ENCODE measurements at places on chromosomes 12 and 14.

DNA sequence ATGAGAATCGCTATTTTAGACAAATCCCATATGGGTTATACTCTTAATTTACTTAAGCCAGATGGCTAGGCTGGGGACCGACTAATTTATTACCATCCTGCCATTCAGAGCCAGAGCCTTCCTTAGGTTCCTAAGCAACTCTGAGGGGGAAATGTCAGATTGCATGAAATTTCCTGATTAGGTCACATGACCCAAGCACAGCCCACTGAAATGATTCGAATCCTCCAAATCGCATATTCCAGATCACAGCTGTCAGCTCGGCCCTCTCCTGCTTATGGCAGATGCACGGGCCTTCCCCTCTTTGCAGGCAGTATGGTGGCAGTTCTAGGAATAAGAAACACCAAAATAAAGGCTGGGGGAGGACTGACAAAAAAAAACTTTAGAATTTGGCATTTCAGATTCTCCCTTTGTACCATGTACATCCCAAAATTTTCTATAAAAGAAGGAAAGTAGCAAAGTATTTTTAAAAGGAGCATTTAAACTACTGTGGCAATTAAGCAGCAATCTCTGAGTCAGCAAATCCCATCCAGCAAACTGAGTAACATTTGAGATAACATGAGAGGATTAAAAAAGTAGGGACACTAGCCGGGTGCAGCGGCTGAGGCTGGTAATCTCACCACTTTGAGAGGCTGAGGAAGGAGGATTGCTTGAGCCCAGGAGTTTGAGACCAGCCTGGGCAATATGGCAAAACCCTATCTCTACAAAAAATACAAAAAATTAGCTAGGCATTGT, 30.5 kb upstream of the NUDT4 start:
- no peak for DNase-seq

GRCh38 chr14:62691647-62692489, 353.4 kb downstream of the KCNH5 start:
- DNase-seq, result no peak

GRCh38 chr14:22822016-22822570, 6.9 kb upstream of the SLC7A7 start:
- DNase-seq, result no peak

GRCh38 chr12:77324763-77325468, 259.5 kb upstream of the E2F7 start:
- peak; percentile 79 for DNase-seq

GRCh38 chr12:67915335-67915851, 73.9 kb upstream of the IFNG-AS1 start:
- DNase-seq, result no peak

Measured in GM13977 (cell line).